Foreskin keratinocyte (primary cell): ENCODE measurements at places on chromosomes 11 and 22. TPM values are rescaled to one million over a fixed set of nuclear protein-coding genes. Genes with fewer than 3 reads are reported as not detected.

Gene MFRP
- not detected in 2 replicates for total RNA-seq

Gene TRIM49
- not detected in 2 replicates for total RNA-seq

Gene DNAJB7
- total RNA-seq: not detected in 2 replicates

Gene DSCAML1
- not detected in 2 replicates for total RNA-seq

Gene EMID1
- total RNA-seq: not detected in 2 replicates
